ENCODE measurements at places on chromosomes 11 and 22. TPM values are rescaled to one million over a fixed set of nuclear protein-coding genes. Genes with fewer than 3 reads are reported as not detected.

DNA sequence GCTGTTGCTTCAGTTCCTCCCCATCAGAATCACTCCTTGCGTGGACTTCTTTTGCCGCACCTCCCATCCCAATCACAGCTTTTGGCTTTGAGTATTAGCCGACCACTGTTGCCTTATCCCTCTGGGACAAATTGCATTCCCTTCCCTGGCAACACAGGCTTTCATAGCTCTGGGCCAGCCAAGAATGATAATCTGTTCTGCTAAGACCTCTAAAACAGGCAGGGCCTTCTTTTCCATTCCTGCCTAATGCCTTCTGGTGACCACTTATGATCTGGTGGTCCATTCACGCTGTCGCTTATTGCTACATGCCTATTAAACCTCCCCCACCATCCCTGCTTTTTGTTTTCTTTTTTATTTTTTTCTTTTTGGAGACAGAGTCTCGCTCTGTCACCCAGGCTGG is 9.6 kb downstream of the SEC14L2 start:
- no peak for DNase-seq

GRCh38 chr11:79397252-79397651 is 43.6 kb downstream of the TENM4 start:
- no peak for DNase-seq

GRCh38 chr11:134373591-134374052 is 38.4 kb downstream of the B3GAT1 start:
- no peak for DNase-seq

Gene TRIM34
- not detected for total RNA-seq

Gene DEUP1
- not detected for total RNA-seq
